ENCODE measurements at places on chromosomes 3 and 15.

GRCh38 chr15:41971089-41971894 lies 1.1 kb downstream of the EHD4 start:
- DNase-seq: peak; percentile 50

DNA sequence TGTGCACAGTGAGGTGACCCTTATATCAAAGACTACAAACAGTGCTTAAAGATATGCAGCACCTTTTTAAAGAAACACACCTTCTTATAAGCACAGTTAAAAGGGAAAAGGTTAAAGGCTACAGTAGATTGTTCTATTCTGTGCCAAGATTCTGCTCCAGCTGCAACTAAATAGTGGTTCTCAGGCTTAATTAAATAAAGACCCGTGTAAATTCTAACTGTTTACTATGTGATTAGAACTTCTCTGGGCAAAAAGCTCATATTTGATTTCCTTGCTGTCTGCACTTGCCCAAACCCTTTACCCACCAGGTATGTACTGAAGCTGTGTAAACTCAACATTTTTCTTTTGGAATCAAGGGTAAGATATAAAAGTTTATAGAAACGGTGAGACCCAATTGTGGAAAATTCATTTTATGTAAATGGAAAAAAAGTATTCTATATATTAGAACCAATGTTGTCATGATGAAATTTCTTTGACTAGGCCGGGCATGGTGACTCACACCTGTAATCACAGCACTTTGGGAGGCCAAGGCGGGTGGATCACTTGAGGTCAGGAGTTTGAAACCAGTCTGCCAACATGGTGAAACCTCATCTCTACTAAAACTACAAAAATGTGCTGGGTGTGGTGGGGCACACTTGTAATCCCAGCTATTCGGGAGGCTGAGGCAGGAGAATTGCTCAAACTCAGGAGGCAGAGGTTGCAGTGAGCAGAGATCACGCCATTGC lies 230.6 kb downstream of the MECOM start:
- no peak for DNase-seq

- DNase-seq: no peak
These were observed 3.5 kb downstream of the ST6GAL1 start for GRCh38 chr3:186933816-186934215.

GRCh38 chr3:16026753-16027152 lies 147.7 kb upstream of the GALNT15 start:
- DNase-seq: no peak

GRCh38 chr3:8556473-8556869 lies 54.8 kb downstream of the LMCD1 start:
- DNase-seq: no peak

- DNase-seq: no peak
These were observed 252.5 kb upstream of the TGFBR2 start for GRCh38 chr3:30353711-30354467.

- DNase-seq: no peak
These were observed 20.1 kb downstream of the ALS2CL start for GRCh38 chr3:46673151-46674030.

- DNase-seq: no peak
These were observed 70.1 kb downstream of the HMCES start for GRCh38 chr3:129348734-129349133.

DNA sequence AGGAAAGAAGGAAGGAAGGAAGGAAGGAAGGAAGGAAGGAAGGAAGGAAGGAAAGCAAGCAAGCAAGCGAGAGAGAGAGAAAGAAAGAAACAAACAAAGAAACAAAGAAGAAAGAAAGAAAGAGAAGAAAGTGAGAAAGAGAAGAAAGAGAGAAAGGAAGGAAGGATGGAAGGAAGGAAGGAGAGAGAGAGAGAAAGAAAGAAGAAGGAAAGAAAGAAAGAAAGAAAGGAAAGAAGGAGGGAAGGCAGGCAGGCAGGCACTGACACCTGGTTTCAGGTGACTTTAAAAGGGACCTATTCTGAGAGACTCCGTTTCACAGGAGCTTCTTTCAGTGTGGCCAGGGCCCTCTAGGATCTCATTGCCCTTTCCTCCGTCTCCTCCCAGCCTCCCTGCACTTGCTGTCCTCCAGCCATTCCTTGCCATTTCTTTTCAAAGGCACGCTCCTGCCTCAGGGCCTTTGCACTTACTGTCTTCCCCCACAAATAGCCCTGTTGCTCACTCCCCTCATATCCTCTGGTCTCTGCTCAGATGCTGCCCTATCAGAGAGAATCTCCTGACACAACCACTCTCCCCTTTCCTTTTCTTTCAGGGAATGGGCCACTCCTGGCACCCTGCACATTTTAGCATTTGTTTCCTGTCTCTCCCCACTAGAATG lies 31.5 kb downstream of the IL12A start:
- no peak for DNase-seq
